ENCODE measurements at places on chromosomes 16 and 17. TPM values are rescaled to one million over a fixed set of nuclear protein-coding genes. Genes with fewer than 3 reads are reported as not detected.

DNA sequence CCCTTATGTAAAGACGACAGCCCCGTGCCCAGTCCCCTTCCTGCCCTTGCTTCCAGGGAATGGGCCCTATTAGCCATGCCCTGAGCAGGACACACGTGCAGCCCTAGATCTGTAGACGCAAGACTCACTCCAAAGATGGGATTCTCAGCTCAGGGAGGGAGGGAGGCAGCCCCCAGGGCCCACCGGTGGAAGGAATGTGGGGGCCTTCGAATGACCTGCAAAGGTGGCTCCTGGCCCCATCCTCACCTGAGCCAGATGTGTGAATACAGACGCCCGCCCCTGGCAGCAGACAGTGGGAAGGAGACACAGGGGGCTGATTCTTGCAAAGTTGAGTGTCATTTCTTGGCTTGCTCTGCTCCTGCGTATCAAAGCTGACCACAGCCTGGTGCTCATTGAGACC, 47.8 kb downstream of the LITAF start:
- DNase-seq, result no peak

SLC35G6 gene
- total RNA-seq, result not detected

DNA sequence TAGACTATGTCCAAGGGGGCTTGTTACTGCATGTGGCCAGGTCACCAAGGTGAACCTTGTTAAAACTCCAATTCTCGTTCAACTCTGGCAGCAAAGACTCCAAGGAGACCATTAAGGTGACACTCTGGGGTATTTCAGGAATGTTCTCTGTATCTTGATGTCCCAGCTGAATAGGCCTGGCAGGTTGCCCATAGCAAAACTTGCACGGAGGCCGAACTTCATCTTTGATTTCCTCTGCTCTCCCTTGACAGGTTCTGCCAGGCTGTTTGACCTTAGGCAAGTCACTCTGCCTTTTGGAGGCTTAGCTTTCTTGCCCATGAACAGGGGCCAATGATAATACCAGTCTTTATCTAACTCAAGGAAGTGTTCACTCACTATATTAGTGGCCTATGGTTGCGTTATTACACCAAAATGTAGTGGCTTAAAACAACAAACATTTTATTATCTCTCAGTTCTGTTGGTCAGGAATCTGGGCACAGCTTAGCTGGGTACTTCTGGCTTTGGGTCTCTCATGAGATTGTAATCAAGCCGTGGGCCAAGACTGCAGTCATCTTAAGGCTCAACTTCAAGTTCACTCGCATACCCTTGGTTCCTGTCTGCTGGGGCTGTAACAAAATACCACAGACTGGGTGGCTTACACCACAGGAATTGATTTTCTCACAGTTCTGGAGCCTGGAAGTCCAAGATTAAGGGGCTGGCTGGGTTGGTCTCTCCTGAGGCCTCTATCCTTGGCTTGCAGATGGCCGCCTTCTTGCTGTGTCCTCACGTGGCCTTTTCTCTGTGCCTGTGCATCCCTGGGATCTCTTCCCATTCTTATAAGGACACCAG, 168.5 kb downstream of the UTP18 start:
- no peak for DNase-seq

TAT gene
- not detected for total RNA-seq

TLCD1 gene
- 1.7 TPM for total RNA-seq

GRCh38 chr17:74330446-74330845, 4.4 kb downstream of the KIF19 start:
- DNase-seq, result no peak

DRC7 gene
- total RNA-seq, result not detected

- no peak for DNase-seq
These were observed 622 bp upstream of the CCL16 start for GRCh38 chr17:35981908-35982330.

DNA sequence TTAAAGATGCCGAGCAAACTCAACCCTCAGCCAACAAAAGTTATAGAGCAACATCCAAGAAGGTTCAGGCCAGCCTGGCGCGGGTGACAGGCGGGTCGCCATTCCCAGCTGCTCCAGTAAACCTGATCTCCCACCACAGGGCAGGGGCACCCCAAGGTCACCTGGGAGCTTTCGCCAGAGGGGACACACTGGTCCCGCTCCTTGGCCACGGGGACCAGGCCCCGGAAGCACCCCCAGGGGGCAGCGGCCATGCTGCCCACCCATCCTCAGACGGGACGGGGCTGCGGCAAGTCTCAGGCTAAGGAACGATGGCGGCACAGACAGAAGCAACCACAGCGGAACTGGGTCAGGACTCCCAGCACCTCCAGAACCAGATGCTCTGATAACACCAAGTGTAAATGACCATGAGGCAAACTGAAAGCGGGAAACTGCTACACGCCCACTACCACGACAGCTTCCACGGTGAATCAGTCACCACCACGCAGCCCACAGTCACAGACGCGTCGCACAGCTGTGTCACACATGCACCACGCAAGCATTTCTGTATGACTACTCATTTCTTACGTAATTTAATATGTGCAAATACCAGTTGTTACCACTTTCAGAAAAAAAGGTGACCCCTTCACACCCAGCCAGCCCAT, 14.1 kb upstream of the CCDC154 start:
- no peak for DNase-seq

GRCh38 chr16:85519540-85520231, 93.4 kb upstream of the GSE1 start:
- DNase-seq, result no peak

DNA sequence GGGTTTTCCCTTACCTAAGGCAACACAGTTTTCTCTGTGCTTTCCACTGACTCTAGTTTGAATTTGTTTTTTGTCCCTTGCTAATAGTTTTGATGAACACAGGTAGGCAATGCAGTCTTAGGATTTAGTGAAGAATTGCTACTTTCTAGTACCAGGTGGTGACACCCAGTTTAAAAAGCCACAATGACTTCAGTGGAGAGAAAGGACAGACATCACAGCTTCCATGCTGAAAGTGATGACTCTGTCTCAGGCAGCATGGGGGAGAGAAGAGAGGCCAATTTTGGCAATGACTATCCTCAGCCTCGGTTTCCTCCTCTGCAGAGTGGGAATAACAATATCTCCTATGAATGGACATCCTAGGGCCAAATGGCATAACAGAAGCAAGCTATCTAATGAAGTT, 118.8 kb downstream of the AXIN2 start:
- DNase-seq, result no peak

SCO1 gene
- 27.4 TPM for total RNA-seq

- DNase-seq, result no peak
These were observed 1.2 kb downstream of the USP7 start for GRCh38 chr16:8962393-8963009.

CES3 gene
- 1.3 TPM for total RNA-seq

GRCh38 chr17:5533486-5534315, 47.3 kb downstream of the MIS12 start:
- DNase-seq, result no peak

XAF1 gene
- 35.8 TPM for total RNA-seq

TP53TG3C gene
- total RNA-seq, result not detected

GRCh38 chr16:75105306-75106061, 11.1 kb downstream of the LDHD start:
- DNase-seq, result no peak

- peak; percentile 12 for DNase-seq
These were observed 11.6 kb downstream of the MYBBP1A start for GRCh38 chr17:4543557-4544026.

DNA sequence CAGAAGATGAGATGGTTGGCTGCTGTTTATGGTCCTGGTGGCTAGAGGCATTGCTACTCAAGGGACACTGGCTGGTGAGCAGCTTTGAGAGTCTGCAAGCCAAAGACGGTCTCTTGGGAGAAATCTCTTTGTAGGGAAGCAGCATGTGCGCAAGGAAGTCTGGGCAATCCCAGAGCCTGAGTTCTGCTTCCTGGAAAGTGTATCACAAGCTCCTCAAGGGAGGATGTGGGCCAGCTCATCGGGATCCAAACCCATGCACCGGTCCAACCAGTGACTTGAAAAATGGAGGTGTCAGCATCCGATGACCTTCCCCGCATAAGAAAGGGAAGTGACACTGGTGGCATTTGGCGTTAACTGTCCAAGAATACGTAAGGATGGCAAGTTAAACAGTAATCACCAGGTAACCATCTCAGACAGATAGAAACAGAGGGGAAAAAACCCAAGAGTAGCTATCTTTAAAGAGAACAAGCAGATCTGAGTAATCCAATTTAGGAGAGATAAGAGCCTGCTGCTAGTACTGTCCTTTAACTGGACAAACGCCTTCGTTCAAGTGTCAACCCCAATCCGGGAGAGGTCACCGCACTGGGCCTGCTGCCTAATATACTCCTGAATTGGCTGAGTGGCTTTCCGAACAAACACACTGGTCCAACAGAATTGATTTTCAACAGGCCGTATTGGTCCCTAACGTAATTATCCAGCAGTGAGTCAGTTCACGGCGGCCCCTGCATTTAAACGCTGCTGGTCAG, 303.0 kb upstream of the ZFHX3 start:
- DNase-seq, result no peak

DNA sequence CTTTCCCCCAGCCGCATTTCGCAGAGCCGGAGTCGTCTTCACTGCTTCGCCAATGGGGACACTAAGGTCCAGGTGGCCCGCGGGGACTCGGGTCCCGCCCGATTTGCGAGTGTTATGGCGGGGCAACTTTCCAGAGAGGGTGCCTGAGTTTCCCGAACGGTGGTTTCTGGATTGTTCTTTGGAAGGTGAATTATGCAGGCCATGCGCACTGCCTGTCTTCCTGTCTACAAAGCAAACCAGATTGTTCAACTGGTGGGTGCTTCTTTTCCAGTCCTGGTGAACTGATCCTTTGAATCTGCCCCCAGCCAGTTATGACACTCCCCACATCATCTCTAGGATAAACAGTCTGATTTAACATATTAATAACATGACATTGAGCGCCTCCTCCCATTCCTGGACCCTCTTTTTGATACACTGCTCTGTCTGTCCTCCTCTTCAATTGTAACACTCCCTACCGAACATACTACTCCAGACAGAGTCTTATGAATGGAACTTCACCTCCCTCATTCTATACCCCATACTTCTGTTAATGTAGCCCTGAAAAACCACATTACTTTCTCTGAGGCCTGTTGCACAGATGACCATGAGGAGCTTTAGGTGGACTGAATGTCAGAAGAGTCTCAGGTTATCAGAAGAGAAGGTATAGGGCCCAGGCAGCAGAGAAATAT, 159.0 kb downstream of the RAB11FIP4 start:
- no peak for DNase-seq

DNA sequence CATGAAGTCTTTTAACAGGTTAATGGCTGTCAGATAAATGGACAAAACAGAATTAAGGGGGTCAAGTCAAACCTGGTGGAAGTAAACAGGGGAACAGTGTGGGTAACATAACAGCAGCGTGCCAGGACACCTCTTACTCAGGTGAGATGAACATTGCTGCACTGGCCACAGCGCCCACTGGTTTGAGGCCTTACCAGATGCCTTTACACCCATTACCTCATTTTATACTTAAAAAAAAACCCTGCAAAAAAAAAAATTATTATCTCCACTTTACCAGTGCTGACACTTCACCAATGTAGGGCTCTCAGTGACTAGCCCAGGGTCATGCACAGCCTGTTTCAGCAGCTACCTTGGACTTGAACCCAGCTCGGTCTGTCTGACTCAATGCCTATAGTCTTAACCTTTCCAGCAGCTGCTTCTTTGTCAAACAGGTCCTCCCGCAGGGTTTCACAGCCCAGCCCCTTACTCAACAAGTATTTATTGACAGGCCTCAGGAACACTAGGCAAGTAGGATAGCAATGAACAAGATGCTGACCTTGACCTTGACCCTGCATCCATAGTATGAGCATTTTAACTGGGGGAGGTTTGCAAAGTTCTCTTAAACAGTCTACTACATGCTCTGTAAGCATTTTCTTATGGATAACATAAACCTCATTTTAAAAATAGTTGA, 30.2 kb downstream of the CMTM3 start:
- DNase-seq, result no peak

DNA sequence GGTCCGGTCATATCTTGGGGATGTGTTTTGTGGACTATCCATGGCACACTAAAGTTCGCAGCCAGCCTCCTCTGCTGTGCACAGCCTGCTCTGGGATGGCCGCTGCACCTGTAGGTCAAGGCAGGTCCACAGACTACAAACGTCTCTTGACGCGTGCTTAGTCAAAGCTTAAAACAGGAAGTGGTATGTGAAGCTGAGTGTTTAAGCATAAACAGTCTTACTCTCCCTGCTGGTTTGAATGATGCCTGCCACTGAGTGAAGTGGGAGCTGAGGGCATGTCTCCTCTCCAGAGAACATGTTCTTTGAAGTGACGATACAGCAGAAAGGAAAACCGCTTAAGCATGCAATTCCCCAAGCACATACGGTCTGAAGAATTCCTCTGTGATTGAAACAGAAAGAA, 365.6 kb downstream of the SLC39A11 start:
- DNase-seq, result no peak

DNA sequence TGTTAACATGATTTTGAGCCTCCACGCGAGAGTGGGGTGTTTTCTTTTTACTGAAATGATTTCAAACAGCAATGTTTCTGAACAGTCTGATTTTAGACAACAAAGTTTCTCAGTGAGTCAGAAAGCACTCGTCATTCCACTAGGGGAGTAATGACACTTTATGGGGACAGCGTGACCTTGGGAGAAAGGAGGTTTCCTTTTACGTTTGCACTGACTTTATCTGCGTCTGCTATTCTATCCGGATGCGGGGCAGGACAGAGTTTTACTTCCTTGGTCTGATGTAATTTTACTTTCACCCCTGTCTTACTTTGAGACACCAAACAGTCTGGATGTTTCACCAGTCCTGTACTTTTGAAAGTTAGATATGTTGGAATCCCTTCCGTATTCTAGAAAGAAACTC, 20.7 kb downstream of the SLC47A1 start:
- no peak for DNase-seq

DNA sequence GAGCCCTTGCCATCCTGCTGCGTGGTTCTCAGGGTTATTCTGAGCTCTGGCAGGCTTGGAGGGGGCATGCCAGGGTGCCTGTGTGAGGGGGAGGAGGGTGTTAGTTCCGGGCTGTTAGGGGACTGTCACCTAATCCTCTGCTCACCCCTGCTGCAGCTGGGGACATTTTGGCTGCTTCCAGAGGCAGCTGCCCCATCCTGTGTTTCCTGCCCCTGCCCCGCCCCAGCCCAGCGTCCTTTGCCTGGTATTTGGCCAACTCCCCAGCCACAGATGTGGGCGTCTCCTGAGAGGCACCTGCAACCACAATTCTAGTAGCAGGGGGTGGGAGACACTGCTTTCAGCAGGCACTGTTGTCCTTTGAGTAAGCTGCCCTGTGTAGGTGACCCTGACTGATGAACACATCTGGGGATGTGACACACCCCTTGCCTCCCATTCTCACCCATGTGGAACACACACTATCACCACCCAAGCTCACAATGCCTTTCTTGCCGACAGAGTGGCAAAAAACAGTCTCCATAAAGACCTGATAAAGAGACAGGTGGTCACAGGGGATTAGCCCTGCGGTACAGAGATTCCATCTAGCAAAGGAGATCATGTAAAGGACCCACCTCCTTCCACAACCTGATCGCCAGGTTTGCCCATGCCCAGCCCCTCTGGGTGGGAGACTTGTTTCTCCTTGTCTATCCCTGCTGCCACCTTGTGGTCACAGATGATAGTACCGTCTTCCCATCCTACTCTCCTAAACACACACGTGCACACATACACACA, at the start of gene CHRNE:
TSS of gene CHRNE (minus strand) at position 48 of the 768 bp plus-strand sequence. CDS start at position 13, 35 bp downstream.
- DNase-seq, result peak; percentile 86
